ENCODE measurements at places on chromosomes 4 and X.

- DNase-seq, result peak; percentile 28
Measured at GRCh38 chrX:40468033-40468846, 112.5 kb upstream of the ATP6AP2 start.

GRCh38 chr4:48493452-48494100 is 3.5 kb downstream of the ZAR1 start:
- DNase-seq, result no peak

DNA sequence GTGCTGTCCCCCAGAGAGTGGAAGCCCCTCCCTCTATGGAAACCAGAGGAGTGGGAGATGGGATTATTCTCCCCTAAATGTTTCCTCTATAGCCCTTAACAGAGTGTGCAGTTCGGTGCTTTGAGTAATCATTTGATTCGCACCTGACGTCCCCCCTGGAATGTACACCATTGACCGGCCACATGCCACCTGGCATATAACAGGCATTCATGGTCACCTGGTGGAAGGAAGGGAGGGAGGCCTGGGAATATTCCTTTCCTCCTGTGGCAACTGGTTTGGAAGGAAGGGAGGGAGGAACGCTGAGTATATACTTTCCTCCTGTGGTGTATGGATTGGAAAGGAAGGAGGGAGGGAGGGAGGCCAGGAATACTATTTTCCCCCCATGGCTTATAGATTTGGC is 77.2 kb downstream of the CRMP1 start:
- no peak for DNase-seq

GRCh38 chr4:153419673-153420278 is 46.4 kb upstream of the TMEM131L start:
- no peak for DNase-seq

GRCh38 chr4:140926672-140927071 is 170.5 kb upstream of the TBC1D9 start:
- peak; percentile 68 for DNase-seq

GRCh38 chr4:119736559-119736958 is 108.0 kb upstream of the PDE5A start:
- no peak for DNase-seq

- DNase-seq, result peak; percentile 21
Measured at GRCh38 chr4:27791640-27792039, 931.0 kb downstream of the STIM2 start.

- DNase-seq, result no peak
Measured at GRCh38 chrX:121322159-121322558, 274.7 kb downstream of the GLUD2 start.
